Chondrocyte (in vitro differentiated cells): ENCODE measurements at places on chromosomes 6 and 20.
A peak's percentile ranks its signal among the peaks of the same experiment; 100 is the strongest.

- no peak for DNase-seq
Observed at GRCh38 chr6:145012039-145012662, 723.2 kb downstream of the EPM2A start.

DNA sequence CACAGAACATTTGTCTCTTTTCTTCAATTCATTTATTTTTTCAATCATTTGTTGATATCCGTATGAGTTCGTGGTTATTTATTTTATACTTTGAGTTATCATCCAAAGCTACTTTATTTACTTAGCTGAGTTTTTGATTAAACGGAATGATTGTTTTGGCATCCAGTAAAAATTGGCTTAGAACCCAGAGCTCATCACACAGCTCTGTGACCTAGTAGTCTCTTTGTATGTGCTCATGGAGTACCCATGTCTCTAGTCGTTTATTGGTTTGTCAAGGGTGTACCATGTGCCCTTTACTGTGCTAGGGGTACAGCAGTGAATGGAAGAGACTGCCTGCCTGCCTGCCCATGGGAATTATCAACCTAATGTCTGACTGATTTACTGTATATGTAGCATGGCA lies 142.2 kb downstream of the MYLK4 start:
- no peak for DNase-seq

DNA sequence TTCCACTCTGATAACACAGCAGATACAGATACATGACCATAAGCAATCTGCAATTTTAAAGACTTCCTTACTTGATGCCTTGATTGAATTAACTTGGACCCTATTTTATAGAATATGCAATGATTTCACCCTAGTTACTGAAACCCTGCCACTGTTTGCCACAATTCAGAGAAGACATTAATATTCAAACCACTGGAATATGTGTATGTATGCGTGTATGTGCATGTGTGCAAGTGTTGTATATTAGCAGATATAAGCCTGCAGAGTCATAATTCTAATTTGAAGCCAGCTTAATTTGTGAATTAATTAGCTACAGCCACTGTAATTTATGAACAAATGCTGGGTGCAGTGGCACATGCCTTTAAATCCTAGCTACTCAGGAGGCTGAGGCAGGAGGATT lies 9.3 kb downstream of the VNN2 start:
- no peak for DNase-seq

- no peak for DNase-seq
Observed at GRCh38 chr20:50547964-50548363, 37.8 kb downstream of the PTPN1 start.

DNA sequence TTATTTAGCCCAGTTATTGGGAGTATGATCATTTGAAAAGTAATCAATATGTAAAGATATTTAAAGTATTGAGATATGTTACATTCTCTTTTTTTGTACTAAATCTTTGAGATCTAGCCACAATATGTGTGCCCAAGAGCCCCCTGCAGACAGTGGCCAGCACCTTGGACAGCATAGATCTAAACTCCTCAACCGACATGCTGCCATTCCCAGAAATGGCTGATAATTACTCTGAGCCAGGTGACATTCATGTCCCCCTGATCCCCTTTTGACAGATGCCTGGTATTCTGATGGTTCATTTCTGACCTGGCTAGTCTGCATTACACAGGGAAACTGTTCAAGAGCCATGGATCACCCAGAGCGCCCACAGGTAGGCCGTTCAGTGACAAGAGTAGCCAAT lies 177.1 kb downstream of the ZDHHC14 start:
- DNase-seq, result no peak

DNA sequence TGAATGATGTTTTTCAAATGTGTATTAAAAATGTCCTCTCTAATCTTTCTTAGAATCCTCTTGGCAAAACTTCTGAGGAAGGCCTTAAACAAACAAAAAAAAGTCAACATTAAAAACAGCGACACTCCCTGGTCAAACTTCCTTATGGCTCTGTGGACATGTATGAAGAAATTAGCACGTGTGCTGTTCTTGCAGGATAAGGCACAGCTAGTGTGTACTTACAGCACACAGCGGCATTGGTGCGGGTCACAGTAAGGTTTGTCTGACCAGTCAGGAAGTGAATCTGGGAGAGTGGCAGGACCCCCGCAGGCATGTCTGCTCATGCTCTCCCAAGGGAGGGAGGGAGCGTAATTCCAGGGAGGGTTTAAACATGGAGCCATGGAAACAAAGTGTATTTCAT lies 38.8 kb downstream of the SLC22A1 start:
- no peak for DNase-seq

GRCh38 chr6:160349020-160349441 lies 853 bp downstream of the SLC22A3 start:
- no peak for DNase-seq

- no peak for DNase-seq
Observed at GRCh38 chr6:41257369-41258195, 28.9 kb downstream of the TREM1 start.

- peak; percentile 91 for DNase-seq
Observed at GRCh38 chr6:131135244-131136020, at the start of gene AKAP7. Gene AKAP7, plus strand, starts transcription at chr6:131135467. Its CDS starts 297 bp downstream, at chr6:131135764.

DNA sequence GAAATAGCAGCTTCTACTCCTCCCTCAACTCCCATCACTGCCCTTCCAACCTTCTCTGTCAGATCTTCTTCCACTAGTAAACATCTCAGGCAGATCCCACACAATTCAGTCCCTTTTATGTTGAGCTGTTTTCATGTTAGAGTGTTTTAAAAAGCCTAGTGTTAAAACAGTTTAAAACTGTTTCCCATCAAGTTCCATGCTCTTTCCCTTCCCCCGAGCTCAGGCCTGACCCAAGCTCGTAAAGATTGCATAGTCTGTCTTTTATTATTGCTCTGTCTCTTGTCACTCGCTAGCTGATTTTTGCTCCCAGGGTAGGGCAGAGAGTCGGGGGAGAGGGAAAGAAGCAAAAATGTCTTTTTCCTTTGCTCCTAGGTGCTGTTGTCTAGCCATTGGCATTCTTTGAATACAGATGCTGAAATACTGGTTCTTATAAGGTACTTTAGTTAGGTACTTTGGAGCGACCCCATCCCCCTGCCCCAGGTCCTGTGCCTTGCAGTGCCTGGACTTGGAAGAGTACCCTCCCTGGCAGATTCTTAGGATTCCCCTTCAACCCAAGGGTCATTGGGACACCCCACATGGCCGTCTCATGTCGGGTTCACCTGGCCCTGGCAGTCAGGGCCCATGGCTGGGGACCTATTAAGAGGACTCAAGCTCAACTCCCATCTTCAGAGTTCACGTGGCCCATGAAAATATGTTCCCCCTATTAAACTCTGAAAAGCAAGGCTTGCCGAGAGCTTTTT lies 101.2 kb upstream of the ARMC2 start:
- no peak for DNase-seq

GRCh38 chr6:27863962-27864905 lies 48.0 kb downstream of the OR2B2 start:
- no peak for DNase-seq

DNA sequence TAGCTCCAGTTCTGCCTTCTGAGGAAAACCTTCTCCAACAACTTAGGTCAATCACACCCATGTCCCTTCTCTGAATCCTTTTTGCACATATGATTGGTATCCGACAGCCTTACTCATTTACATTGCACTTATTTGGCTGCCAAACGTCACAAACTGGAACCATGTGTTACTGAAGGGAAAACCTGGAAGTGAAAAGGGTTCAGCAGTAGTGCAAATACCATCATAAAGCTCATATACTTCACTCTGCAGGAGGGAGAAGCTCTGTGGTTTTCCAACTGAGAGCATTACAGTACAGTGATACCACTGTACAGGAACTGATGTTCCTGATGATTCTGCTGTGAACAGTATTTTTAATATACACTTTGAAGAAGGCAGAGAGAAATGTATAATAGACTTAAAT lies 87.8 kb downstream of the SLC16A10 start:
- no peak for DNase-seq

GRCh38 chr6:134510920-134511319 lies 193.0 kb upstream of the SGK1 start:
- DNase-seq, result no peak

DNA sequence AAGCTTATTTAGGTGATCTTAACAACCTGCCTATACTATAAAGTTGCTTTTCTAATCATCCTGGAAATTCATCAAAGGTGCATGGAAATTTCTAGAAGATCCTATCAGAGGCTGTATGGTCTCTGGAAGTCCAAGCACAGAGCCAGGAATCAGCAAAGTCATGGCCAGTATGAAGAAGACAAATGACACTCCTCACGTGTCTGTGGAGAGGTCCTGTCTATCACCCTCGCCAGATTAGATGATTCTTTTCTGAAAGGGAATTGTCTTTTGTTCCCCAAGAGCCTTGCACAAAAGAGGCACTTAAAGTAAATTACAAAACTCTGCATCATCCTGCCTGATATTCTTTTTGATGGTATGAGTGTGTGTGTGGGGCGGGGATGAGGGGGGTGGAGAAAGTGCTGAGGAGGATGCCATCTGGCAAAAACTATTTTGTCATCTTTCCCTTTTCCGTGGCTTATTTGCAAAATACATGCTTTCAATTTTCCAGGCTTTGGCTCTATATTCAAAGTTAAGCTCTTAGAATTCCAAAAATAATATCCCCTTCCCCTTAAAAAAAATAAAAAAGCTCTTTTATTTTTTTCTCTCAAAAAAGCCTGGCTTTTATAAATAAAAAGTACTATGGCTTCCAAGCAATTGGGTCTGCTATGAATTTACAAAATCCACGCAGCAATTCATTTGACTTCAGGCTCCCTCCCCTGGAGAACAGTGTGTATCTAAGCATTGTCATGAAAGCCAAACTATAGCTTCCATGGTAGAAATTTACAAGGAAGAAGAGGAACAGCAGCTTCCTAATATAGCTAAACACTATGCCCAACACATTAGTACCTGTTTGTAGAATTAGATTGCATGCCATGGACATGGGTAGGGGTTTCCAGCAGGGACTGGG lies 185.2 kb upstream of the ARG1 start:
- no peak for DNase-seq

GRCh38 chr20:39081255-39081654 lies 119.1 kb downstream of the DHX35 start:
- DNase-seq, result no peak

- DNase-seq, result no peak
Observed at GRCh38 chr6:2266031-2266795, 20.8 kb upstream of the GMDS start.

DNA sequence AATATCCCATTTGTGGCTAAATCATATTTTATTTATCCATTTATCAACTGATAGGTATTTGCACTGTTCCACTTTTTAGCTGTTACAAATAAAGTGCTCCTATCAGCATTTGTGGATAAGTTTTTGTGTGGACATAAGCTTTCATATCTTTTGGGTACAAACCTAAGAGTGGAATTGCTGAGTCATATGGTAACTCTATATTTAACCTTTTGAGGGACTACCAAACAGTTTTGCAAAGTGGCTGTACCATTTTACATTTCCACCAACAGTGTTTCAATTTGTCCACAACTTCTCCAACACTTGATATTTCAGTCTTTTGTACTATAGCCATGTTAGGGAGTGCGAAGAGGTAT lies 23.6 kb upstream of the ECHDC1 start:
- DNase-seq, result no peak

DNA sequence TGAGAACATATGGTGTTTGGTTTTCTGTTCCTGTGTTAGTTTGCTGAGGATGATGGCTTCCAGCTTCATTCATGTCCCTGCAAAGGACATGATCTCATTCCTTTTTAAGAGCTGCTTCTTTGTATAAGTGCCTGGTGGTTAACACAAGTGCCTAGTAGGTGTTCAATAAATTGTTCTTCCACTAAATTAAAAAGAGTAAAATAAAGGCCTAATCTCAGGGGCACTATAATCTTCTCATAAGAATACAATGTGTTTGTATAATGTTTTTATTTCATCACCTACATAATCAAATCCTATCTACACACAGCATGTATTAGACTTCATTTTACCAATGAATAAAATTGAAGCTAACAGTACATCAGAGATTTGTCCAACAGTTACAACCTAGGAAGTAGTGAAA lies 252.7 kb downstream of the KHDC1L start:
- DNase-seq, result no peak

GRCh38 chr6:103893141-103893581 lies 966.6 kb downstream of the HACE1 start:
- no peak for DNase-seq

DNA sequence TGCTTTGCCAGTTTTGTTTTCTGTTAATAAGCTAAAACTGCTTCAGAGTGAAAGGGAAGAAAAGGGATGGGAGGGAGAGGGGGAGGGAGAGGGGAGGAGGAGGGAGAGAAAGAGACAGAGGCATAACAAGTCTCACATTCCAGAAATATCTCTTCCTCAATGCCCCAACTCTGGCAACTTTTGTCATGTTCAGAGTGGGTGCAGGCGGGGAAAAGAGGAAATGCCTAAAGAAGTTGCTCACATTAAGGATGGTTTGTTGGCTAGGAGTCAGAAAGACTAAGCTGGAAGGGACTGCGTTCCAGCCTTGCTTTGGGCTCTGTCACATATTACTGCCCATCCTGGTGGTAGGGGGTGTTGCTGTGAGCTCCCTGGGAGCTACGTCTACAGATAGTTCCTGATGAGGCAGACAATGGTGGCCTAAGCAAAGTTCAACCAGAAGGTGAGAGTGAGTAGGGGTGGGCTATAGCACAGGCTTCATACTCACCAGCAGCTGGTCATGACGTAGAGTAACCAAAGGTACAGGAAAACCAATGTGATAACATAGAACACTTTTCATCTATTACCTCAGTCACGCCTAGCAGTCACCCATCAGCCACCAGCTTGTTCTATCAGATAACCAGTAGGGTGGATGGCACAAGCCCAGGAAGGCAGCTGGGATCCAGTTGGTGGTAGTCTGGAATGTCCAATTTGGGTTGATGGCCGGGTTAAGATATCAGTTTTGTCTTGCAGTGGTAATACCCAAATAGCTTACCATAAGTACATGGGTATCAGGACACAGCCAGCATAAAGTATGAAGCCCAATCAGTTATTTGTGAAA lies 2.1 kb downstream of the TSPYL4 start:
- DNase-seq, result no peak

DNA sequence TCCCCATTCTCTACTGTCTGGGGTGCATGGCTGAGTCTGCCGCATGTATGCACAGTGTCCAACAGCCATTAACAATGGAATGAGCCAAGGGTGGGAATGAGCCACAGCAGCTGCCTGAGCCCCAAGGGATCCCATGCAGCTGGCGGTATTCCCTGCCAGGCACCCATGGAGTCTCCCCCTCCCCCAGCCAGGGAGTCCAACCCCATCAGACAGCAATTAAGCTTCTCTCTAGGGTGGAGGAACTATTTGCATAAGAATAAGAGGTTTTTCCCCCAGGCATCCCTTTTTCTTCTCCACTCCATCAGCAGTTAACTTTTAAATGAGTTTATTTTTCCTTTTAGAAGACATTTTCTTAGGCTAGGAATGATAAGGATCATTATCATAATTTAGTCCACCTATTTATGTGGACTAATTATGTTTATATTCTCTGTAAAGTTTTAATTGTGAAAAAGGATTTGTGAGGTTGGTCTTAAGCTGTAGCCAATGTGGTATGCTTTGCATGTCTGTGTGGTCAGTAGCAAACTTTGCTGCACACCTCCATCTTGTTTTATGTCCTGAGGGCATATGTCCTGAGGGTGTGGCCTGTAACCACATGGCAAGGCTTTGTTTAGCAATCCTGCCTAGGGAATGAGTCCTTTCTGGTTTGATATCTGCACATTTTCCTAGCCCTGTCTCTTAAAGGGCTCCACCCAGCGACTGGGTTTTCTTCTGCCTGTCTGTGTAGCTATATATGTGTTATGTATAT lies 158.9 kb upstream of the OLIG3 start:
- no peak for DNase-seq

GRCh38 chr6:169893624-169894023 lies 142.2 kb downstream of the ERMARD start:
- DNase-seq, result no peak
